ENCODE measurements at places on chromosomes 6 and 20. TPM values are rescaled to one million over a fixed set of nuclear protein-coding genes. Genes with fewer than 3 reads are reported as not detected.

- no peak for DNase-seq
Observed at GRCh38 chr6:44156494-44157151, 2.0 kb upstream of the CAPN11 start.

- no peak for DNase-seq
Observed at GRCh38 chr6:84867521-84867920, 103.1 kb upstream of the TBX18 start.

The RAET1G gene
- total RNA-seq, result 9.9 TPM

The PAX1 gene
- total RNA-seq, result not detected

DNA sequence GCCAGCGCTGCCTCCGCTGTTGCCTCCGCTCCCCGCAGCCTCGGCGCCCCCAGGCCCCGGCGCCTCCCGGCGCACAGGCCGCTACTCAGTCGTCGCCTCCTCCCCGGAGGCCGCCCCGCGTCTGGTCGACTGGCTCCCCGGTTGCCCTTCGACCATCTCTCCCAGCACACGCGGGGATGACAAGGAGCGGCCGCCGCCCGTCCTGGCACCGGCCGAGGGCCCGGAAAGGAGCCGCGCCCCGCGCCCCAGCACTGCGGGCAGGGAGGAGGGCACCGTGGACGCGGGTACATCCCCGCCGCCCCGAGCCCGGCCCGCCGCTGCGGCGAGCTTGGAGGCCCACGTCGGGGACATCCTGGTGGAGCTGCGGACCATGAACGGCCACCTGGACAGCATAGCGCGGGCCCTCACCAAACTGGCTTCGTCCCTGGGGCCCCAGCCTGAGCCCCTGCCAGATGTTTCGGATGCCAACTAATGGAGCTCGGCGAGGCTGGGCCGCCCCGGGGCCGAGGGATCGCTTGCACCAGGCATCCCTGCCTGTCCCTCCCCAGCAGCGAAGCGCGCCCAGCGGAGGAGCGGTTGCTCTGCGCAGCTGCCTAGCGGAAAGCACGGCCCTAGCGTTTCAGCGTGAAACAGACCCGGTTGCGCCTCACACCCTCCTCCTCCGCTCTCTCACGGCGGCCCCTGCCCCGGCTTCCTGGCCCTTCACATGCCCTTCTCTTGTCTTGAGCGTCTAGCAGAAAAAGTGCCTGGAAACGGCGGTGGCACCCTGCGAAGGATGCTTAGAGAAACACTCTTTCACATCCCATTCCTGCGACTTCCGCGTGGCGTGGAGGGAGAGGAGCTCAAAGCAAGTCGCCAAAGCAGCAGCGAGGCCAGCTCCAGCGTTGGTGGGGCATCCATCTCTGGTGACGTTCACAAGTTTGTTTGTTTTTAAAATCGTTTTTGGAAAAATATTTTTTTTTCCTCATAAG lies 285.8 kb upstream of the SUPT3H start:
- no peak for DNase-seq

DNA sequence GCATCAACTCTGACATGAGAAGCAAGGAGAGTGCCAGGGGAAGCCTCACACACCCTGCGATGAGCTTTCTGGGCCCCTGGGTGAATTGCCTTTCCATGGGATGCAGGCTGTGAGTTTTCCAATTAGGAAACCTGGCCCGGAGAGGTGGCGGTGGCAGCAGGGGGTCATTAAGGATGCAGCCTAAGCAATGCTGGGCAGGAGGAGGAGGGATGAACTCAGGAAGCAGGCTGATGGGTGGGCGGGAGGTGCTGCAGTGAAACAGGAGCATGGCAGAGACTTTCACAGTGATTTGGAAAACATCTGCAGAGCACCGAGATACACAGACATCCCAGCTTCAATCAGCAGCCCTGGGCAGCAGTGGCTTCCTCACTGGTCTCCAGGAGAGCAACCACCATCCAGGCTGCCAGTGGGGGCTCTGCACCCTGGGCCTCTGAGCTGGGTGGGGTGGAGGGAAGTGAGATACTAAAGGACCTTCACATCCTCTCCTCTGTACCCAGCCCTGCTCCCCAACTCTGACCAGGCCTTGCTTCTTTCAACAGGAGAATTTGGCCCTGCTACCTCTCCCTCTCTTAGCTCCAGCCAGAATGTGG lies 44.9 kb downstream of the LRFN2 start:
- no peak for DNase-seq

The SLC24A3 gene
- 9.6 TPM for total RNA-seq

The SCRT2 gene
- total RNA-seq, result not detected

The MUC22 gene
- not detected for total RNA-seq

DNA sequence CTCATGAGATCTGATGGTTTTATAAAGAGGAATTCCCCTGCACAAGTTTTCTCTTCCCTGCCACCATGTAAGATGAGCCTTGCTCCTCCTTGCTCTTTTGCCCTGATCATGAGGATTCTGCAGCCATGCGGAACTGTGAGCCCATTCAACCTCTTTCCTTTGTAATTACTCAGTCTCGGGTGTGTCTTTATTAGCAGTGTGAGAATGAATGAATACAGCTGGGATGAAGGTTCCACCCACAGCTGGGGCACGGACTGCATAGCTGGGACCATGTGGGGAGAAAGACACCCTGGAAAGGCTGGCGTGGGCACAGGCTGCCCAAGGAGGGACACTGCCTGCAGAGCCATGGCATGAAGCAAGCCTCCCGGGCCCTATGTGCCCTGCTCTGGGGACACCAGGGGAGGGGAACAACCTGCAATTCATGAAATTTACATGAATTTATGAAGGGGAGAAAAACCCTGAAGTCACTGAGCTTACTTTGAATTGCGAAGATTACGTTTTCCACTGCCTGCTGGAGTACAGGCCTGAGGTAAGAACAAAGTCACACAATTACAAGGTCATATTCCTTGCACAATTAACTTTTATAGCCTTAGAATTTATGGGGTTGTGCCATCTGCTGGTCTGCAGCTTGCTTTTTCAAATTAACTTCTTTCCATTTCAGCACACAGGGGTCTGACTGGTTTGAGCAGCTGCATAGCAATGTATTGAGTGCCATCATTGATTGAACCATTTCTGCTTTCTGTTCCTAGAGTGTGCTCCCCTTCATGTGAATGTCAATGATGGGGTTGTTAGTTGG lies 46.2 kb downstream of the SLC22A1 start:
- no peak for DNase-seq

The GNRH2 gene
- not detected for total RNA-seq

The BMP6 gene
- total RNA-seq, result not detected

GRCh38 chr6:31900917-31901414 lies 920 bp downstream of the ZBTB12 start:
- no peak for DNase-seq

- no peak for DNase-seq
Observed at GRCh38 chr6:11605507-11605905, 68.0 kb downstream of the TMEM170B start.

The TRIM39 gene
- total RNA-seq, result 6.7 TPM

DNA sequence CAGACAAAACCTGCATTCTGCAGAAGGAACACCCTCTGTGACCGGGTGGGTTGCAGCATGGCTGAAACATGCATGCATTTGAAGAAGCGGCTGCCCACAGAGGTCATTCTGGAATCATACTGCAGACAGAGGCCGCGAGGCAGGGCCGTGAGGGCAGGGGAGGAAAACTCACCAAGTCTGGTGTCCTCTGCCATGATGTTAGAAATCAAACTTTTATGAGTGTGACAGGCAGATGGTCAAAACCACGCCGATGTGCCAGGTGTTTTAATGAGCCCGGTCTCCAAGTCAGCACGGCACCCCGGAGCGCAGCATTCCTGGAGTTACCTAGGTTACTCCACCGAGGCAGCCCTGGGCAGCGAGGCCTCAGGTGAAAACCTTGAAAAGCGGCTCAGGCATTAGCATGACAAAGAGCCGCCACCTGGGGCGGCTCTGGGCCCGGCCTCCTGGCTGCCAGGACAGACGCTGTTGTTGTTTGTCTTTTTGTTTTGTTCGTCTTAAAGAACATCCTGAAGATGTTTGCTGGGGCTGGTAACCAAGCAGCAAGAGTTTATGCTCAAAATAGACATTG lies 255.6 kb downstream of the ERMARD start:
- no peak for DNase-seq

DNA sequence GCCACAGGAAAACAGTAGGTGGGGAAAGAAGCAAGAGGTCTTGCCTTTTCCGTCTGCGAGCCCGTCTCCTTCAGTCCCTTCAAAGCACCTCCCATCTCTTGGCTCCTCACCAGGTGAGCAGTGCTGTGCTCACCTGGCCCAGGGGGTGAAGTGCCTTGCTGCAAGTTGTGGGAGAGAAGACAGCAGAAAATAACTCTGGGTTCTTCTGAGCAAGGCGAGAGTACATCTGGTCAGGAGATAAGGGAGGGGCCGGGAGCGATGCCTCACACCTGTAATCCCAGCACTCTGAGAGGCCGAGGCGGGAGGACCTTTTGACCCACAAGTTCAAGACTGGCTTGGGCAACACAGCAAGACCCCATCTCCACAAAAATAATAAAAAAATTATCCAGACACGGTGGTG lies 35.6 kb upstream of the TGM3 start:
- no peak for DNase-seq

- peak; percentile 89 for DNase-seq
Observed at GRCh38 chr20:19621072-19621471, 137.0 kb upstream of the RIN2 start.

DNA sequence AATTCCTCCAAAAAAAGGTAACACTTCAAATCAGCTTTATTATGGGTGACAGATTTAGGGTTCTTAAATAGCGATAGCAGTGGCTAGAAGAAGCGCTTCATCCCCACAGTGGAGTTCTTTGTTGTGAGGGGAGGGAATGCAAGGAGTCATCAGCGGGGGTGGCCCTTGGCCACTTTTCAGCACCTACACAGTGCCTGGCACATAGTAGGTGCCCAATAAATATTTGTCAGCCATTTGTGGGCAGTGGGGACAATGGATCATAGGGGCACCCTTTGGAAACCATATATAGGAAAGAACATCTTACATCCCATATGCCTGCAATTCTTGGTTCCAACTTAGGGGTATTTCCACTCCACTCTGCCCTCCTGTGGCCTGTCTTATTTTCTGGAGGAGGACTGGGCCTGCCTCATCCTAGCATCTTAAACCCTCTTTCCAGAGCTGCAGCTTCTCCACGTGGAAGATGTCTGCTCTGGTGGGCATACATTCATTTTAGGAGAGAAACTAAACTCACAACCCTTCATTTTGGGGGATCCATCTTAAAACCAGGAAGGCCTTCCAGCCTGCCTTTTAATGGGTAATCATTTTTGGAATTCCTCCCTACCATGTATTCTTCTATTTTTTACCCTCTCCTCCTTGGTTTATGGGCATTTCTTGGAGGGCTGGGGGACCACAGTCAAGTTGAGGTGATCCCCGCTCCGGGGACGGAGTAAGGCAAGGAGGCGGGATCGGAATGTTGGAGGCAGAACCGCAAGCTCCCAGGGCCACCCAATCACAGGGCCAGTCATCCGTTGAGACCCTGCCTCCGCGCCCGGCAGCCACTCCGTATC lies 2.6 kb upstream of the GPSM3 start:
- DNase-seq, result peak; percentile 58

DNA sequence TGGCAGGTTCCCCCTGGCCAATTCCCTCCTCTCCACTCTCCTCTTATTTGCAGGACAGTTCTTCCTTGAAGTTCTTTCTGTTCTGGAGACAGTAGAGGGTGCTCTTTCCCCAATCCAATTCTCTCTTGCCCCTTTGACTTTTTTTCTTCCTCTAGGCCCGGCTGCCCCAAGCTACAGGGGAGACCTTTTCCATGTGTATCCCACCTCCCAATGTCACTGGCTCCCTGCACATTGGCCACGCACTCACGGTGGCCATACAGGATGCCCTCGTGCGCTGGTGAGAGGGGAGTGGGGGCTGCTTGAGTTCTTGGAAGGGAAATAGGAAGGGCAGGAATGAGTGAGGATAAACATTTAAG lies 1.5 kb downstream of the VARS2 start:
- DNase-seq, result peak; percentile 60

The BHLHE23 gene
- not detected for total RNA-seq

The PRICKLE4 gene
- total RNA-seq, result 0.12 TPM

DNA sequence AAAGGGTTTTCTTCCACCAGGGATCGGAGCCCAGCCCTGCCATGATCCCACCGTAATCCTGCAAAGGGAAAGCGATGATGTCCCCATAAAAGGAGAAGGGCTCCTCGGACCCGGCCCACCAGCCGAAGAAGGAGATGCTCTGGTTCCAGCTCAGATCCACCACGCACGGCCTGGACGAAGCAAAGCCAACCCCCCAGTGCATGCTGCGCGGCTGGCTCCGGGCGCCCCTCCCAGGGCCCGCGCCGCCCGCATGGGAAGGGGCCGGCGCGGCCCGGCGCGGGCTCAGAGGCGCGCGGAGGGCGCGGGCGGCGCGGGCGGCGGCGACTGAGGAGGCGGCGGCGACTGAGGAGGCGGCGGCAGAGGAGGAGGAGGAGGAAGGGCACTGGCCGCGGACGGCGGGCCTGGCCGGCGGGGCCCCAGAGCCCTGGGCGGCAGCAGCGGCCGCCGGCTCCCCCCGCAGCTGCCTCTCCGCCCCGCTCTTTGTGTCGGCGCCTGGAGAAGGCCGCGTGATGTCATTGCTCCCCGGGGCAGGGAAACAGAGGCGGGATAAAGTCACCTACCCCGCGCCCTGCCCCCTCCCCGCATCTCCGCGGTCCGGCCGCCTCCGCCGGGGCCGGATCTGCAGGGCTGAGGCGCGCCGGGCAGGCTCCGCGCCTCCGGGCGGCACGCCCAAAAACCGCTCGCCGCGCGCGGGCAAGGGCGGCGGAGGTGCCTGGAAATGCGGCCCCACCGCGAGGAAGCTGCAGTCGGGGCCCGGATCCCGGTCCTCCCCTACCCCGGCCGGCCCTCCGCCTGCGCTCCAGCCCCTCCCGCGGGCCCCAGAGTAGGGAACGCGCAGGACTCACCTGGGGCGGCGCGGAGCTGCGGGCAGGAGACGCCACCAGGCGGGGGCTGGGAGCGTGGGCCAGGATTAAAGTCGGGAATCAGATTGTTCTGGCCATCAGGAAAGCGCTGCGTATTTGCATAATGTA lies at the start of gene FAXC:
Gene FAXC, minus strand, starts transcription at position 504 of the 971 bp plus-strand sequence. Its CDS starts 302 bp downstream, at position 202.
- DNase-seq, result peak; percentile 48
